ENCODE measurements at places on chromosomes 3 and 15.
A peak's percentile ranks its signal among the peaks of the same experiment; 100 is the strongest.

- no peak for DNase-seq
These were observed 12.7 kb downstream of the PLXND1 start for GRCh38 chr3:129593595-129594339.

DNA sequence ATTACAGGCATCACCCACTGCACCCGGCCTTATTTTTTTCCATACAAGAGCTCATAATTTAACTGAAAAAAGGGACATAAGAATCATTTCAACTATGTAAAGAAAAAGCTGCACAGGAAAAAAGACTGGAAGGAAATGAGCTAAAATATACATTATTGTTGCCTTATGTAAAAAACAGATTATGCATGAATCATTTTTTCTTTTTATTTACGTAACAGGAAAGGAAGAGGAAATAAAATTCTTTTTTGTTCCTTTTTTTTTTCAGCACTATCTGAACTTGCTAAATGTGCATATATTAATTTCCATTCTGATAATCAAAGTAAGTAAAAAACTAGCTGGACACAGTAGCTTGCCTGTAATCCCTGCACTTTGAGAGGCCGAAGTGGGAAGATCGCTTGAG, 12.1 kb downstream of the KIF9 start:
- DNase-seq = no peak

DNA sequence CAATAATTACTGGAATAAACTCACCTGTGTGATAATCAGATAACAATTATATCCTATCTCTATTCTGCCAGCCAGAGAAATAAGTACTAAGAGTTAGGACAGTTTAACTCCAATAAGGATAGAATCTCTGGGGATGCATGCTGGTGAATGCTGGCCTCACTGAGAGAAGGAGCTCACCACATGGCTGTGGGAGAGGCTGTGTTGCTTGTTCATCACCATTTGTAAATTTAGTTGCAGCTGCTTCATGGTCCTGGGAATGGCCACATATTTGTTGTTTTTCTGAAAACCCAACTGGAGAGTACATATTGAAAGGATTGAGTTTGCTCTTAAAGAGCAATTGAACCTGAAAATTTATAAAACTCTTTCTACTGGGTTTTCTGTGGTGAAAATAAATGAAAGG, 207.3 kb downstream of the NECTIN3 start:
- DNase-seq = no peak

DNA sequence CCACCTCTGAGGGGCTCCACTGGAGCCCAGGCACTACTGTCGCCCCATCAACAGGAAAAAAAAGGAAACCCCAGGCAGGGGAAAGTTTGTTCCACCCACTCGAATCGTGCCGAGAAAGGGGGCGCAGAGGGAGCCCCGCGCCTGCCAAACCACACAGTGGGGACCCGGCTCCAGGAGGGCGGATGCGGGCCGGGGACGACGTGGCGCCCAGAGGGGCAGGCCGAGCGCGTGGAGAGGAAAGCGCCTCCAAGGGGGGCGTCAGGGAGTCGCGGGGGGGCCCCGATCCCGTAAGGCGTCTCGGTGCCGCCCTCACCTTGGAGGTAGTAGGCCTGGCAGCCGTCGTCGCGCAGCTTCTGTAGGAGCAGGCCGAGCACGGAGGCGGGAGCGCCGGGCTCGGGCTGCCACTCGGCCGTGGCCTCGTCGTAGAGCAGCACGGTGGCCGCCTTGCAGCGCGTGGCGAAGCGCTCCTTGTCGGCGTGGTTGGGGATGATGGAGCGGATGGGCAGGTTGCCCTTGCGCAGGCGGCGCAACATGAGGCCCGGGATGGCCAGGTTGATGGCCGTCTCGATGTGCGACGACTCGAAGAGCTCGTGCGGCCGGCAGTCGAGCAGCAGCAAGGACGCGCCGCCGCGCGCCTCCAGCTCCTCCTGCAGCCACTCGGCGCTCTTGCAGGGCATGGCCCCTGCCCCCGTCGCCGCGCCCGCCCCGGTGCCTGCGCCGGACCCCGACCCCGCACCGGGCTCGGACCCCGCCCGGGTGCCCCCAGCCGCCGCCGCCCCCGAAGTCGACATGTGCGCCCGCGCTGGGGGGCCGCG, 627 bp downstream of the DUSP7 start:
- DNase-seq = peak; percentile 78

DNA sequence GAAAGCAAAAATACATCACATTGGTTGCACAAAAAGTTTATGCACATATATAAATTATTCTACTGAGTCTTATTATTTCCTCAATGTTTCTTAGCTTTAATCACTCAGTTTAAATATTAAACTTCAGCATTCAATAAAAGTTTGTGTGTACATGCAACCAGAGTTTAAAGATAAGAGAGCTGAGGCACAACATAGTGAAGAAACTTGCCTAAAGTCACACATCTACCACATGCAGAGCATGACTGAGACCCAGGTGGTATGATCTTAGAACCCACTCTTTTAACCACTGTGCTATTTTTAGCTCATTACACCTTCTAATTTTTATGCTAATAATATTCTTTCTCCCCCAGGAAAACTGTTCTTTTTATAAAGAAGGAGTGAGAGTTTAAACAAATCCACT, 96.1 kb upstream of the GOLIM4 start:
- no peak for DNase-seq

DNA sequence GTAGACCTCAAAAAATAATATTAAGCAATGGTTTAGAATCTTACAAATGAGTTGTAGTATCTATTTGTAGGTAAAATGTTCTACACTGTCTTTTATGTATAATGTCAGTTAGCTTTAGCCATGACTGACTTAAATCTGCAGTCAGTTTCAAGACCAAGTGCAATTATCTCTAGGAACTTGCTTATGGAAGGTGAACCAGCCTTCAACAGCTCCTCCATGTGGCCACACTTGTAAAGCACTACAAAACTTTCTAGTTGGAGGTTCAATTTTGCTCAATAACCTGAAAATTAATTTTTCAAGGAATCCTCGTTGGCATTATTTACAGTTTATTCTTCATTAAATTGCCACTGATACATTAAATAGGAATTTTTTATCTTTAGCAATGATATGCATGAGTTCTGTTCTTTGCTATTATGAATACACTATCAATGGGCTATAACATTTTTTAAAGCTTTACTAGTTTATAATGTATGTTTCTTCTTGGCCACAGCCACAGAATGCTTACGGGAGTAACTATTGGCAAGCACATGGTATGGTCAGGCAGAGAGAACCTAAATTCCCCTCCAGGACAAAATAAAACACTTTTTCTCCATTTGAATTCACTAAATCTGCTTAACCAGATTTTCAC, 315.3 kb upstream of the UBE2E2 start:
- no peak for DNase-seq

GRCh38 chr15:62483814-62484213, 318.7 kb upstream of the C2CD4B start:
- DNase-seq = peak; percentile 64
